NB4 (cell line): ENCODE measurements at places on chromosomes 2 and 18.

- DNase-seq = no peak
These were observed 7.5 kb downstream of the COL6A3 start for GRCh38 chr2:237406371-237406895.

DNA sequence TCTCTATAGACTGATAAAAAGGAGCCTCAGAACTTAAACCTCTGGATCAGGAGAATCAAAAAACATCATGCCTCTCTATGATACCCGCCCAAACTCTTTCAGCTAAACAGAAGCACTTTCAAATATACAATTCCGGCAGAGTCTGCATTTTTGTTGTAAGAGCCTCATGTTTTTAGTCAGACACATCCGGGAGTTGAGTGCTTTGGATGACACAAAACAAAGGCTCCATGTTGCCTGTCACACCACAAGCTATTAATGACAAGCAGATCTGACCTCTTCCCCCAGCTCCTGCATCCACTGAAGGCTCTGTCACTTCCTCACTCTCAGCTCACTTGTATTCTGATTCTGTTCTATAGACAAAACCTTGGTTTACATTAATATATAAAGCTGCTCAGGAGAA is 33.2 kb downstream of the SLC38A11 start:
- DNase-seq = no peak

GRCh38 chr18:54390838-54391237 is 33.1 kb downstream of the C18orf54 start:
- DNase-seq = no peak

GRCh38 chr2:96256611-96257113 is 9.1 kb downstream of the TMEM127 start:
- peak; percentile 67 for DNase-seq

DNA sequence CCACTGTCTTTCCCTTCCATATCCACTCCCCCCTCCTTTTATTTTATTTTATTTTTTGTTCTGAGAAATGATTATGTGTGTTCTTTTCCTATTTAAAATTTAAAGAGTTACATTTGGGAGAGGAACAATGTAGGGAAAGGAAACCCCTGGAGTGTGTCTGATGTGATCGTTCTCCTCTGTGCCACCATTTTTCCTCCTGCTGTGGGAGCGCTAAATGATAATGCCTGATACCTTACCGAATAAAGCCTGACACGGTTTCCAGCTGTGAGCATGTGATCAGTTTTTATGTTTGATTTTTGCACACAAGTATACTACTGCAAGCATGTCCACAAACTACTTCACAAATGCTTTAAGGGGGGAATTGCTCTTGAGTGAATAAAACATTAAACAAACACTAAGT is 317.8 kb upstream of the FANCL start:
- no peak for DNase-seq

DNA sequence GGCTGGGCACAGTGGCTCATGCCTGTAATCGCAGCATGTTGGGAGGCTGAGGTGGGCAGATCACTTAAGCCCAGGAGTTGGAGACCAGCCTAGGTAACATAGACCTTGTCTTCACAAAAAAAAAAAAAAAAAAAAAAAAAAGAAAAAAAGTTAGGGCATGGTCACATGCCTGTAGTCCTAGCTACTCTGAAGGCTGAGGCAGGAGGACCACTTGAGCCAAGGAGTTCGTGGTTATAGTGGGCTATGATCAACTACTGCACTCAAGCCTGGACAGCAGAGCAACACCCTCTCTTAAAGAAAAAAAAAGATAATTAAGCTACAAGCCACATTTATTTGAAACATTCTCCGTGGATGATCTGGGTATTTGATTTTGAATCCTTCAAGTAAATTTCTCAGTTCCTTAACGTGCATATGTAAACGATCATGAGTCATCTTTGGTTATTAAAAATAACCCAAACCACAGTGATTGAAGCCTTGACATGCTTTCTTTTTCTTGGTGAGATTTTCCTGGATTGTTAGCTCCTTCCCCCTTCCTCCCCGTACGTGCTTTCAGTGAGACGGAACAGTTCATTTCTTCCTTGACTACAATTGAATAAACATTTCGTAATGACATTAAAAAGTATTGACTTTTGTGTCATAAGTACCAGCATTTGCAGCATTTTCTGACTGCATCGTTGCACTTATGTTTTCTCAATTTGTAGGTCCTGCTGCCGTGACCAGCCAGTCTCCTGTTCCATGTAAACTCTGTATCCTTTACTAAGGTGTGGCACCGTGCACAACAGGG is 20.3 kb downstream of the RMC1 start:
- no peak for DNase-seq

DNA sequence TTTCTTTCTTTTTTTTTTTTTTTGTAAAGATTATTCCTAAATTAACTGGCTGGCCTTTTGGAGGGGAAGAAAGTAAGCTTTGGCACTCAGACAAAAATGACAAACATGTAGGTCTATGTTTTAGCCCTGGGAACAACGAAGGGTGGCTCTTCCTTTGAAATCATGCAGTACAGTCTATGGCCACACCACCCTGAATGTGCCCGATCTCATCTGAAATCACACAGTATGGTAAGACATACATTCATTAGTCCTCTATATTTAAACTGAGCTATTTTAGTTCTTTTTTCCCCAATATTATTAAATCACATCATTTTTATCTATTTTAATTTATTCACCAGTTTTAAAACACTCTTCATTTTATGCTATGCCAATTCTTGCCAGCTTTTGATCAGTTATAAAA is 48.2 kb downstream of the PLA2R1 start:
- DNase-seq = no peak

- DNase-seq = no peak
These were observed 493.2 kb downstream of the PID1 start for GRCh38 chr2:228777855-228778355.

DNA sequence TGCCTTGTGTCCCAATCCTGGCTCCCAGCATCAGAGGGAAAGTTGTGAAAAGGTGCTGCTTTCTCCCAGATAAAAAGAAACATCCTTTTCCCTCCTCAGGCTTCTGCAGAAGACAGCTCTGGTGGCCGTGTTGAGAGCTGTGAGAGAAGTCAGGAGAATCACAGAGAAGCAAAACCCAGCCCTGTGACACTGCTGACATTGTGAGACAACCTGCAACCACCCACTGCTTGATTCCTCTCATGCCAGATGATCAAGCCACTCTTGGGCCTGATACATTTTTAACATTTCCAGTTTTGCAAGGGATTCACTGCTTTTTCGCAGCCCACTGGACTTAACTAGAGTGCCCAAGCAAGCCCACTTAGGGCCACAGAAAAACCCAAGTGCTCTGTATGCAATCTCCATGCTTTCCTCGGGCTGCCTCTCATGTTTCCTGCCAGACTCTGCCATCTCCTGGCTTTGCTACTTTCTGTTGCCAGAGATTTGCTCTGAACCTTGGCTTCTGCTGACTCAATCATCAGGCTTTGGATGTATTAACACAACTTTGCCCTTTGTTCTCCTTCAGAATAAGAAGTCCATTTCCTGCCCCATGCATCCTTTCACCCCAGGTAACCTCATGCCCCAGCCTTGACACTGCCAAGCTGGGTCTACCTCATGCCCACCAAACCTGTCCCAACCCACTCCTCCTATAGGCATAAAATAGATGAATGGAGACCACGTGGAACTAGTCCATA is 24.9 kb upstream of the TTR start:
- no peak for DNase-seq

GRCh38 chr2:232688201-232688600 is 8.9 kb upstream of the GIGYF2 start:
- DNase-seq = no peak

- DNase-seq = no peak
These were observed 62.7 kb upstream of the DOCK10 start for GRCh38 chr2:225104971-225105370.

DNA sequence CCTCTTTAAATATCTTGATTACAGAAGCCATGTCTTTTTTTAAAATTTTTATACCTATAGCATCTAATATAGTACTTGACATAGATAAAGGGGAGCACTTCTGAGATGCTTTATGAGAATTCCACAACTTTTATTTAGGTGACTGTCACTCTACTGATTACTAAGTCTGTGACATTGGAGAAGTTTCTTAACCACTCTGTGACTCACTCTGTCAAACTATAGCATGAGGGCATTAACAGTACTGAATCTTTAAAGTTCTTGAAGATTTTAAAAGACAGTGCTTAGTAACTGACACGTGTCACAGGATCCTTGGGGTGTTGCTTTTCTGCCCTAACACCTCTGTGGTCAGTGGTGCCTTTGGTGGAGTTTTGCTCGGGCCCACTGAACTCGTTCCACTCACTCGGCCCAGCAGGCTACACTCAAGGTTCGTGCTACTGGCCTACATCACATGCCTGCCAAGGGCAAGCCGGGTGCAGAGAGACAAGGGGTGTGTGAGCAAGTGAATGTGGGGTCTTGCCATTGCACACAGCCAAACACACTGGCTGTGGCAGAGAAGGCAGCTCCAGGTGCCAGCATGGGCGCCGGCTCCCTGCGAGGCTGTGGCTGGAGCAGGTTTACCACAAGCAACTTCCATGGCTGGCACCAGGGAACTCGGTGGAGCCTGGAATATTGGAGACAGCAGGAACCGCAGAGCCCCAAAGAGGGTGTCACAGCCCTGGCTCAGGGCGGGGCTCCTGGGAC is 734.0 kb upstream of the CDH7 start:
- DNase-seq = no peak

GRCh38 chr18:9115984-9116383 is 13.5 kb downstream of the NDUFV2 start:
- no peak for DNase-seq

- no peak for DNase-seq
These were observed 192.1 kb upstream of the RND3 start for GRCh38 chr2:150679456-150680120.

DNA sequence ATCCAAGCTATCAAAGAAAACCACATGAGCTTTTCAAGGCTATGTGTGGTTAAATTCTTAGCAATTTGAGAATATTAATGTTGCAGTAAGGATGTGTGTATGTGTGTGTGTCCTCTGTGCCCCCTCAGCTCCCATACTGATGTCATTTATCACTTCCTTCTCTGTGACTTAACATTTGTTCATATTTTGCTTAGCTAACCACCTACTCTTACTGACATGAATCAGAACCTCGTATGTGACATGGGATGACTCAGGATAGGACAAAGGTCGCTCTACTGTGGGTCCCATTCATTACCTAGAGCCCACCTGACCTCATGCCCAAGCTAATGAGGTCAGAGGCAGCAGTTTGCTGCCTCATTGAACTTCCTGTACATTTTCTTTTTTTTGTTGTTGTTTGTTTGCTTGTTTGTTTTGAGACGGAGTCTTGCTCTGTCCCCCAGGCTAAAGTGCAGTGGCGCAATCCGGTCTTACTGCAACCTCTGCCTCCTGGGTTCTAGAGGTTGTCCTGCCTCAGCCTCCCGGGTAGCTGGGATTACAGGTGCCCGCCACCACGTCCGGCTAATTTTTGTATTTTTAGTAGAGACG is 36.3 kb downstream of the MOGAT1 start:
- peak; percentile 25 for DNase-seq

GRCh38 chr2:168671932-168672331 is 130.5 kb upstream of the NOSTRIN start:
- no peak for DNase-seq

DNA sequence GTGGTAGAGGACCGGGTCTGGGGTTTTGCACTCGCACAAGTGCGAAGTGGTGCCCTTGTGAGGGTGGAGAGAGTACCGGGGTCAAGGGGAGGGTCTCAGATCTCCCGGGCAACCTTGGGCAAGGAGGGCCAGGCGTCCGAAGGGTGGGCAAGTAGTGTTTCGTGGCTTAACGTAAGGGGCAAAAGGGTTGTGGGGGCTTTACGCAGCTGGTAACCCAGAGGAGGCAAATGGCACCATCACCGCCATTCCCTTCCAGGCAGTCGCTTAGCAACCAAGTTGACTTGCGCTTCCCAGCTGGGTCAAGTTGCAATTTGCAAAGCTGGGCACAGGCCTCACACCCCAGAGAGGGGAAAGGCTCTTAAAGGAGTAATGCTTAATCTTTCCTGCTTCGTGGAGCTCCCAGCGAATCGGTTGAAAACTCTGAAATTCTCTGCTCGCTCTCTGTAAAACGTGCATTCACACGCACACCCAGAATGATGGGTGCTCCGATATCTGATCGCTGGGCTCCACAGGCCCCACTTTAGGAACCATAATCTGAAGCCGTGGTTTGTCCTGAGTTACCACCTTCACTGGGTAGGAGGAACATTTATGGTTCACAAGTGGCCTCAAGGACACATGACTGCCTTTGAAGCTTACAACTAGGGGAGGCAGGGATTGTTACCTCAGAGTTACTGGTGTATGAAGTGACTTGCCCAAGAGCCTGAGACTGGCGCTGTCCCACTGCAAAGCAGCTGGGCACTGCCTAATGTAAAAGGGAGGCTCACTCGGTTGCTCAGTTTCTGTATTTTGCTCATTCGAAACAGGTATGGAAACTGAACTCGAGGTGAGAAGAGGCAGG is 127.9 kb downstream of the UXS1 start:
- no peak for DNase-seq

- DNase-seq = no peak
These were observed 457.0 kb upstream of the HNRNPA3 start for GRCh38 chr2:176755537-176756135.

DNA sequence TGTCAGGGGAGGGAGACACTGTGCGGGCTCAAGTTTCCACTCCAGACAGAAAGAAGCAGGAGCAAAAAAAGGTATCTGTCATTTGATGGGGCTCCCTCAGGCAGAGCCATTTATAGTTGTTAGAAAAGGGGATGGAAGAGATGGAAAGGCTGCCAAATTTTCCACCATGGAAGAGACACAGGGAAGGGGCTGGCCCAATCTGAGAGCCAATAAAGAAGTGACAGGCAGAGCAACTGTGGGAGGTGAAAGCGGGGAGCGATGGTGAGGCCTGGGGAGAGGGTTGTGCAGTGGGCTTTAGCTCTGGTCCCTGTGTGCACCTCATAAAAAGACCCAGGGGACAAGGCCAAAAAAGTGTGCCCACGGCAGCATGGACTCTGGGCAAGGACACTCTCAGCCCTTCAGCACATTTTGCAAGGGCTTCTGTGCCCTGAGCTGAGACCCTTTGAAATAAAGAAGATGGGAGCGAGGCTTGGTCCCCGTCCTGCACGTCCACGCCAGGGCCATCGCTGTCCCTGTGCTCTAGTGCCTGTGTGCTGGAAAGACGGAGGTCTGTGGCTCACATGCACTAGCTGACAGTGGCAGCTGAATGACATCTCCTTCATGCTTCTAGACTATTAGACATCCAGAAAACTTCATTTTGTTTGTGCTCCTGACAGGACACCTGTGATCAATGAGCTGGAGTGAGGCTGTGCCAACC is 456.7 kb upstream of the HS6ST1 start:
- no peak for DNase-seq

DNA sequence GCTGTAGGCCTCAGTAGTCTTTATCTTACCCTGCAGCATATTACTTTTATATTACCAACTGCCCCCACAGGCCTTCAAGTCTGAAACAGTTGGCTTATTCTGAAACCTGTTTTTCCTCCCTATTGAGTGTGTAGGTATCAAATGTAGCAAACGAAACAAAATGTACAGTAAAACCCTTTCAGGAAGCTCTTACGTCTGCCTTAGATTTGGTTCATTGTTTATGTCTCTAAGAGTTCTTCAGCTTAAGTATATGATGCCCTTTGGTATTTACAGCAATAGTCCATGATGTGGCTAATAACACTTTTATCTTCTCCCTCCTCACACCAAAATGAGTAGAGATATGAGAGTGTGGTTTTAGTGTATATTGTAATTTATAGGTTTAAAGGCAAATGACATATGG is 108.8 kb downstream of the DOCK10 start:
- DNase-seq = no peak
